Metanephros (tissue), 2 donors: ENCODE measurements at places on chromosomes 13 and 19. TPM values are rescaled to one million over a fixed set of nuclear protein-coding genes. Genes with fewer than 3 reads are reported as not detected.

ATP8B3 gene
- total RNA-seq = 1.9 TPM

KLK3 gene
- total RNA-seq = not detected

ZNF93 gene
- 21.4 TPM for total RNA-seq

ATP1A3 gene
- total RNA-seq = 0.53 TPM

FBXW9 gene
- 13.4 TPM for total RNA-seq

ATP4B gene
- total RNA-seq = 0.41 TPM

HDGFL2 gene
- total RNA-seq = 50.0 TPM

ZNF850 gene
- 8.2 TPM for total RNA-seq

CYP2F1 gene
- not detected for total RNA-seq

ACP7 gene
- 0.23 TPM for total RNA-seq

PRODH2 gene
- 14.4 TPM for total RNA-seq

N4BP2L1 gene
- 24.7 TPM for total RNA-seq

SHISA7 gene
- total RNA-seq = 0.12 TPM

IRS2 gene
- total RNA-seq = 16.5 TPM

WDR88 gene
- total RNA-seq = 0.18 TPM

GZMM gene
- total RNA-seq = 1.2 TPM

AMH gene
- total RNA-seq = 1.3 TPM

PSPC1 gene
- 88.7 TPM for total RNA-seq

C19orf85 gene
- not detected for total RNA-seq

IGFL2 gene
- not detected for total RNA-seq
